ENCODE measurements at places on chromosomes 1 and 21.

GRCh38 chr1:59332983-59333382, 36.1 kb downstream of the FGGY start:
- no peak for DNase-seq

- peak; percentile 51 for DNase-seq
Observed at GRCh38 chr21:46217511-46218196, 10.9 kb downstream of the LSS start.

DNA sequence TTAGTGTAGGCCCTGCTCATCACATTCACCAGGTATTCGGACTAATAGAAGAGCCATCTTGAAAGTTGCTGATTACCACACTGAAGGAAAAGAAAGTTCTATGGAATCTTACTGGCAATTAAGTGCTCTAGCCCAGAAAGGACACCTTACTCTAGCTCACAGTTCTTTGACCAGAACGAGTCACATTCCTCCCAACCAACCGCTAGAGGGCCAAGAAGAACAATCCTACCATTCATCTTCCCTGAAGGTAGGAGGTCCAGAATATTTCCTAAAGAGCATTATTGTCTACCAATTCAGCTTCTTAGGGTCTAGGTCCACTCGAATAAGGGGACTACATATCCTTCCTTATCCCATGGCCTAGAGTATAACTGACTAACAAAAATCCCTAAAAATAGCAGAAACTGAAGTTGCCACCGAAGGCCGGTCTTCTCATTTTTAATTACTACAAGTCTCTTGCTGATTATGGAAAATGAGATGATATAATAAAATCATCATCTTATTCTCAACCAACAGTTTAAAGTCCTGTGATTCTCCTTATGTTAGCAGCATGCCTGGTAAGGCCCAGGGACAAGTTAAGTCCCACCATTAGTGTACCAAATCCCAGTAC, 2.7 kb upstream of the FMO1 start:
- DNase-seq = no peak

DNA sequence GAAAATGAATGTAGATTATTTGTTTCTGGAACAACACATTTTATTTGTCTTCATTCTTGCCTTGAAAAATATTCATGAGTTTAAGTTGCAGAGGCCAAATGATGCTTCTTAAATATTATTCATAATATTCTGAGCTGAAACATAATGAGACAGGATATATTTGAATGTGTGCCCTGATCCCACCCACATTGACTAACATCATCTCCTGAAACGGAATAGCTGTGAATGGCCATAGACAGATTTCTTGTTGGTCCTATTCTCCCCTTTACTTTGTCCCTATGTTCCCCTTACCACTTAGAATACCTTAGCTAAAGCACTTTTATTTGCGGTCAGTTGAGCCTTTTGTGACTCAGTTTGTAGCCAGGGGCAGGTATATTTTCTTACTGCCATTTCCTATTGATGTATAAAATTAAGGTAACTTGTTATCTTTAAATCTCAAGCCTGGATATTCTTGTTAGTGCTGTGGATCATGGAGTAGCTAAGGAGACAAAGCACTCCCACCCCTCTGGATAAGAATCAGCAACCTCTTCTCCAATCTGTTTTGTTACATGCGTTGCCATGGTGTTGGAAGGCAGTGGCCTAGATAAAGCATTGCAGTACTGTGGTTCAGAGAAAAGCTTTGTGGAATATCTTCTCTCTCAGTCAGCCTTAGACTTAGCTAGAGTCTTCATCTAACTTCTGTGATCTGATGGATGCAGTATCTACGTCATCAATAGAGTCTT, 478.5 kb upstream of the DEPDC1 start:
- DNase-seq = no peak

GRCh38 chr1:195569934-195570333, 1038.3 kb downstream of the KCNT2 start:
- no peak for DNase-seq

GRCh38 chr1:111920221-111921024, 69.0 kb downstream of the KCND3 start:
- DNase-seq = no peak

DNA sequence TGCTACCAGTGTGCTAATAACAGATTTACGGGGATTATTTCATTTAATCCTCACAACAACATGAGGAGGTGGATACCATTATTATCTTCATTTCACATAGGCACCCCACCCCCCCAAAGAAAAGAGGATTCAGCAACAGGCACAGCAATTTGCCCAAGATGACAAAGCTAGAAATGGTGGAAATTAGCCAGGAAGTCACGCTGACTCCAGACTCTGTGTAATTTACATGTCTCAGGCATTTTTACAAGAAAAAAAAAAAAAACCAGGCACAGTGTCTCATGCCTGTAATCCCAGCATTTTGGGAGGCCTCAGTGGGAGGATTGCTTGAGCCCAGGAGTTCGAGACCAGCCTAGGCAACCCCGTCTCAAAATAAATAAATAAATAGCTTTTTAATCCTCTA, 37.5 kb upstream of the PRDM2 start:
- no peak for DNase-seq

GRCh38 chr1:208181364-208181763, 62.8 kb downstream of the PLXNA2 start:
- DNase-seq = no peak

GRCh38 chr1:6269720-6270400, 9.0 kb upstream of the GPR153 start:
- no peak for DNase-seq

DNA sequence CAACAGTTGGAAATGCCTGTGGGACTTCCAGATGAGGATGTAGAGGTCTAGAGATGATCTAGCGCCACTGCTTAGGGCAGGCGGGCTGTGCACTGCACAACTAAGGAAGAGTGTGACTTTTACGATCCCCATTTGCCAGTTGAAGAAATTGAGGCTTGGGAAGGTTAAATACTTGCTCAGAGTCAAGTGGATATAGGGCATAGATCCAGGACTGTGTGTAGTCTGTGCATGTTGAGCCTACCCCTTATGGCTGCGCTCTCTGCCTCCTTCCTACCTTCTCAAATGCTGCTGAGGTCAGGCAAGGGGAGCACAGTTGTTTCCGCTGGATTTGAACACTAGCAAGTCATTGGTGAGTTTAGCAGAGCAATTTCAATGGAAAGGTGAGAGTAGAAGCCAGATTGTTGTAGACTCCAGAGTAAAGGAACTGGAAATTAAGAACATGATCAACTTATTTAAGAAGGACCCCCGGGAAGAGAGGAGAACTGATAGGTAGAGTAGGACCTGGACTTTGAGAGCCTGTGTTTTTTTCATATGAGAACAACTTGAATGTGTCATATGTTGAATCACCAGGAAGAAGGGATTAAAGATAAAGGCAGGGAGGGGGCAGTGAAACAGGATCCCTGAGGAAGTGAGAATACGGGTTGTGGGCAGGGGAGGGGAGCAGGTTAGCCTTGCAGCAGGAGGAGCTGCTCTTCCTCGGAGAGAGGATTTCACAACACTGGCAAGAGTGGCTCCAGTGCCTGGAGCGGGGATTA, 2.7 kb downstream of the CAPN2 start:
- DNase-seq = peak; percentile 83

DNA sequence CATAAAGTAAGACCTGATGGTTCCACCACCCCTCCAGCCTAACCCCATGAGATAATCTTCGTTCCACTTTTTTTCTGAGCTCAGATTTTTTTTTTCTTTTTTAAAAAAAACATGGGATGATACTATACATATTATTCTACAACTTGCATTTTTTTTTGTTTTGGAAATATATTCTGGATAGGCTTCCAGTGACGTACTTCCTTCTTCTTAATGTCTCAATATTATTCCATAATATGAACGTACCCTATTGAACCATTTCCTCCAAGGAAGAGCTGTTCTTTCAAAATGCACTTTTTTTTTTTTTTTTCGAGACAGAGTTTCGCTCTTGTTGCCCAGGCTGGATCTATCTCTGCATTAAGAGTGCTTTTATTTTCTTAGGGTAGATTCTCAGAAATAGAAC, 1.5 kb downstream of the EDEM3 start:
- no peak for DNase-seq

GRCh38 chr1:111886741-111887140, 102.7 kb downstream of the KCND3 start:
- DNase-seq = no peak

- DNase-seq = no peak
Observed at GRCh38 chr1:12435639-12436344, 182.2 kb downstream of the DHRS3 start.

DNA sequence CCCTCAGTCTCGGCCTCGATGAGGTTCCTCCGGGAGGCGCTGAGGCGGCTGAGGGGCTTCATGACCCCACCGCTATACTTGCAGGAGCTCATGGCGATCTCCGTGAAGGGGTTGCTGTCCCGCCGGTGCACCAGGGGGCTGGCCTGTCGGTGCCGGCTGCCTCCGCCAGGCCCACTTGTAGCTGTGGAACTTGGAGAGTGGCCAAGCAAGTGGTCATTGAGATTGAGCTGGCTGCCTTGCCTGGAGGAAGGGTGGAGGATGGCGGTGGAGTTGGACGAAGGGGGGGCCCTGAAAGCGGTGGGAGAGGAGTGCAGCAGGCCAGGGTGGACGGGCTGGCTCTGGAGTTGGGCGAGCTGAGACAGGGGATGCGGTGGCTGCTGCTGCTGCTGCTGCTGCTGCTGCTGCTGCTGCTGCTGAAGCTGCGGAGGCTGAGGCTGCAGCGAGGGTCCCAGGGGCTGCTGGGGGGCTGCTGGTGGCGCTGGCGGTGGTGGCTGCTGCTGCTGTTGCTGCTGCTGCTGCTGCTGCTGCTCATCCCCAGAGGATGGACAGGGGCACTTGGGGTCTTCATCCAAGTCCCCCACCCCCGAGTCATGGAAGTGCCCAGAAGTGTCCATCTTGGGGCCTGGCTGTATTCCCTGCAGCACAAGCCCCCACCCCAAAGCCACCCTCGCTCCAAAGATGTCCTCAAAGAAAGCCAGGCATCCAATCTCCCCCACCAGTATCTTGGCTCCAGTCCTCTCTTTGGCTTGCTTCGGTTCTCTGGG, 548 bp downstream of the KCNN3 start:
- DNase-seq = no peak

- DNase-seq = no peak
Observed at GRCh38 chr1:40840526-40841323, 21.4 kb downstream of the CITED4 start.

DNA sequence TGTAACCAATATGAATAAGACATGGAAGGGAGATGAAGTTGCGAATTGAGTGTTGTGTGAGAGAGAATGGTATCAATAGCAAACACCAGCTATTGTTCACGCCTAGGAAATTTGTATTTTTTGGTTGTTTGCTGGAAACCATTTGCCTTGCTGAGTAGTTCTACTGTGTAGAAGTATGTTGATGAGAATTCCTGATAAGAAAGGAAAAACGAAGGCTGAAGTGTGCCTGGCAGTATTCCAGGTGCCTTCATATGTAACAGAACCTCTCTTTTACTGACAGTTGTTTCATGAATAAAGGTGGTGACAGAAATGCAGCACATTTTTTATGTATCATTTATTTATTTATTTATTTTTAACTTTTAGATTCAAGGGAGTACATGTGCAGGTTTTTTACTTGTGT, 79.5 kb downstream of the SDCCAG8 start:
- DNase-seq = no peak

- DNase-seq = no peak
Observed at GRCh38 chr1:61520401-61520800, 204.5 kb downstream of the TM2D1 start.

- DNase-seq = no peak
Observed at GRCh38 chr1:246827396-246827795, 103.2 kb downstream of the SCCPDH start.

GRCh38 chr1:86956221-86956620, 41.8 kb downstream of the HS2ST1 start:
- DNase-seq = no peak

DNA sequence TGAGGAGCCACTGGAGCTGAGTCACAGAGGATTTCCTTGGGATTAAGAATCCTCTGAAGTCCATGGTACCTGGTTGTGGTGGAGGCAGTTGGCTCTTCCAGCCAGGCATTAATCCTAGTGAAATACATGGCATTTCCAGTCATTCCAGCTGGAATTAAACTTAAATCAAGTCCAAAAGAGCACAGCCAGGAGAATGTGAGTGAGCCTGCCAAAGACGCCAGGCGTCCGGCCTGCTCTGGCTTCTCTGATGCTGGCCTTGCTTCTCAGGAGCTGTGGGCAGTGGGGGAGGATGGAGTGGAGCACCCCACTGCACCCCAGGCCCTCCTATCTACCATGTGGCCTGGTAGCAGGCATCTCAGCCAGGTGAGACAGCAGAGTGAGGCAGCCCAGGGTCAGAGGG, 23.4 kb upstream of the TENT5C start:
- DNase-seq = no peak

- DNase-seq = no peak
Observed at GRCh38 chr1:157262422-157262821, 124.2 kb upstream of the ETV3 start.

DNA sequence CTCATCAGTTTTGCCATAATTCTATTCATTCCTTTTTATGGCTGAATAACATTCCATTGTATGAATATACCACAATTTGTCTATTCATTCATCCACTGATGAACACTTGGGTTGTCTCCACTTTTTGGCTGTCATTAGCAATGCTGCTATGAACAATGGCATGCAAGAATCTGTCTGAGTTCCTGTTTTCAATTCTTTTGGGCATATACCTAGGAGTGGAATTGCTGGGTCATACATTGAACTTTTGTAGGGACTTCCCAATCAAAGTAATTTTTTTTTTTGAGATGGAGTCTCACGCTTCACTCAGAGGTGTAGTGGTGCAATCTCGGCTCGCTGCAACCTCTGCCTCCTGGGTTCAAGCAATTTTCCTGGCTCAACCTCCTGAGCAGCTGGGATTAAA, 34.9 kb downstream of the AADACL4 start:
- no peak for DNase-seq

GRCh38 chr1:108815566-108815965, 41.3 kb downstream of the AKNAD1 start:
- DNase-seq = no peak

- no peak for DNase-seq
Observed at GRCh38 chr1:247451388-247452010, 6.4 kb downstream of the OR2B11 start.

DNA sequence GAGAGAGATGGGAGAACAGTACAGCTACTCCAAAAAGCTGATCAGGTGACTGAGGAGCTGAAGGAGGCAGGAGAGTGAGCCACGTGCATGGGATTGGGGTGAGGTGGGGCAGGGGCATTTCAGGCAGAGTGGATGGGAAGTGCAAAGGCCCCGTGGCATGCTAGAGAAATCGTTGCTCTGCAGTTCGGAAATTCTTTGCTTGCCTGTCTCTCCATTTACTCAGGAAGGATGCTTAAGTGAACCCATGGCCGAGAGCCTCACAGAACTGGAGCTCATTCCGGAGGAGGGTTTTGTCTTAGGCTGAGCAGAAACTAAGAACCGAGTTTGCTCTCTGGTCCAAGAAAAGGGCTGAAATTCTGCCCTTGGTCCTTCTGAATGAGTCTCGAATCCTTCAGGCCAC, 139.8 kb upstream of the TMEM51 start:
- no peak for DNase-seq

DNA sequence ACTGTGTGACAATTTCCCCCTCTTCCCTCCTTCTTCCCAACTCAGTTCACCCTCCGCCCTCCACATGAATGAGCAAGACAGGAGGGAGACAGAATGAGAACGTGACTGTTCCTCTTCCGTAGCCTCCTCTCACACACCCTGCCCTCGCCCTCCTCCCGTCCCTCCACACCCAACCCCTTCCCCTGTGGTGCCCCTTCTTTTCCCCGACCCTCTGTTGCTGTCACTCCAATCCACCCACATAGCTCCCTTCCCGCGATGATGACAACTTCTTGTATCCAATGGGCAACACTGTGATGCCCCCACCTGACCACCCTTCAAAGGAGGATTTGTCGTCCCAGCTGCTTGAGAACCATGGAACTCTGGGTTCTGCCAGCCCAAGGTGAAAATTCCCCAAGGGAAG, 41.4 kb upstream of the COX20 start:
- DNase-seq = no peak

Data from RWPE2 (cell line).